ENCODE measurements at places on chromosomes 7 and 10.

DNA sequence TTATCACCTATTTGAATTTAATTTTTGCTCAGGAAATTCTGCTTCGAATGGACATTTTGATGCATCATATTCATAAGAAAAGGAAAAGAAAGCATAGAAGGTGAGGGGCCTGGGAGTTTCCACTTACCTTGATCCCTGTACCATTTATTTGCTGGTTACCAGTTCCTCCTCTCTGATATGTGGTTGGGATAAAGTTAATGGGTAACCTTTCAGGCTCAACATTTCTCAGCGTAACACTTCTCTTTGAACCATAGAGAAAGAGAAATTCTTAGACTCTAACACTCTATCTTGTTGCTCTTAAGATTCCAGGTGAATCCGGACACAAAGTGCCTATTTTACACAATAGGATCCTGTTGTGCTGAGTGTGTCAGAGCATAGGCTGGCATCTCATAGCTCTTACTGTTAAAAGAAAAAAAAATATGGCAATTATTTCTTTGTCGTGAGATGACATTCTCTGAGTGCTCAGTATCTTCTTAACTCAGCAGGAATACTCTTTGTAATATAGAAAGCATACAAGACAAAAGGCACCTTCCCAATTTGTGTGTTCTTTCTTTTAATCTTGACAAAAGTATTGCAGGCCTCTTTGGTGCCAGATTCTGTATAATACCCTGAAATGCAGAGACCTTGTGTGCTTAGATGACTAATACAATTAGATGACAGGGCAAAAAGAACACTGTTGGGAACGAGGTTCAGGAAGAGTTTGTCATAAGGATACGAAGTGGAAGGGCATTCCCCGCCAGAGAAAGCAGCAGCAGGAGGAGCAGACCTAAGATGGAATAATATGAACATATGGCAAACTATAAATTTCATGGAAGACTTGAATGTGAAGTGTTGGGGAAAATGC is 689.6 kb downstream of the NRG3 start:
- no peak for DNase-seq

GRCh38 chr7:24496036-24496435 is 77.2 kb upstream of the PALS2 start:
- DNase-seq = no peak

DNA sequence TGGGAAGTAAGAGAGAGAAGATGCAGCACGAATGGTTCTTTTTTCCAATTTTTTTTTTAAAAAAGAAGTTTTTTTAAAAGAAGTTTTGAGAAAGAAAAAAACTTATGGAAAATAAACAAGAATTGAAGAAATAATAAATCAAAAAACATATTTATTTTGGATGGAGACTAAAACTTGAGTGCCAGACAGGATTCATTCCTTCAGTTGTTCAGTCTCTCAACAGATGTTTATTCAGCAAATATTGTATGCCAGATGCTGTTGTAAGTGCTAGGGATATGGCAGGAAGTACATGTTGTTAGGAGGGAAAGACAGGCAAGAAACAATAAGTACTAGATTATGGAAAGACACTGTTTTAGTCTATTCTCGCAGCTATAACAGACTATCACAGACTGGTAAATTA is 750.7 kb upstream of the PHF14 start:
- DNase-seq = no peak

DNA sequence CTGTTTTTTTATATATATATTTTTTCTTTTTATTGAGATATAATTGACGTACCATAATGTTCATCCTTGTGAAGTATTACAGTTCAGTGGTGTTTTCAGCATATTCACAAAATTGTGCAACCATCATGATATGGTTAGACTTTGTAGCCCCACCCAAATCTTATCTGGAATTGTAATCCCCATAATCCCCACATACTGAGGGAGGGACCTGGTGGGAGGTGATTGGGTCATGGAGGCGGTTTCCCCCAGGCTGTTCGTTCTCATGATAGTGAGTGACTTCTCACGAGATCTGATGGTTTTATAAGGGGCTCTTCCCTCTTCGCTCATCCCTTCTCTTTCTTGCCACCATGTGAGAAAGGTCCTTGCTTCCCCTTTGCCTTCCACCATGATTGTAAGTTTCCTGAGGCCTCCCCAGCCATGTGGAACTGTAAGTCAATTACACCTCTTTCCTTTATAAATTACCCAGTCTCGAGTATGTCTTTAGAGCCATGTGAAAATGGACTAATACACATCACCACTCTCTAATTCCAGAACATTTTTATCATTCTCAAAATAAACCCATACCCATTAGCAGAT is 73.9 kb upstream of the SMNDC1 start:
- DNase-seq = no peak

GRCh38 chr10:35903021-35903420 is 260.9 kb upstream of the FZD8 start:
- no peak for DNase-seq
